HFF-Myc (cell line): ENCODE measurements at places on chromosomes 3 and 15.
A peak's percentile ranks its signal among the peaks of the same experiment; 100 is the strongest.

DNA sequence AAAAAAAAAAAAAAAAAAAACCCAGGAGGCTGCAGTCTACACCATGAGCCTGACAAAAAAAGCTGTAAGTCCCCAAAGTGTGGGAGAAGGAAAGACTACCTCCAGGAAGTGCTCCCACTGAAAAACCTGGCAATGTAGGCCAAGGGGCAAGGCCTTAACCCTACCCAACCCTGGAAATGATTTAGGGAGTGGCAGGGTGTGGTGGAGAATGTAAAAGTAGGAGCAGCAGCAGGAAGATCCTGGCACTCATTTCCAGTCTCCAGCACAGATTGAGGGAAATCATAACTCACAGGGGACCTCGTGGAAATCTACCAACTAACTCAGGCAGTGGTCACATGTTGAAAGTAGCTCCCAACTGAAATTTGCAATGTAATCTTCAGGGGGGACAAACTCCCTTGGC lies 839.5 kb downstream of the EPHA3 start:
- no peak for DNase-seq

GRCh38 chr3:143538577-143538981 lies 309.7 kb downstream of the SLC9A9 start:
- peak; percentile 53 for DNase-seq

DNA sequence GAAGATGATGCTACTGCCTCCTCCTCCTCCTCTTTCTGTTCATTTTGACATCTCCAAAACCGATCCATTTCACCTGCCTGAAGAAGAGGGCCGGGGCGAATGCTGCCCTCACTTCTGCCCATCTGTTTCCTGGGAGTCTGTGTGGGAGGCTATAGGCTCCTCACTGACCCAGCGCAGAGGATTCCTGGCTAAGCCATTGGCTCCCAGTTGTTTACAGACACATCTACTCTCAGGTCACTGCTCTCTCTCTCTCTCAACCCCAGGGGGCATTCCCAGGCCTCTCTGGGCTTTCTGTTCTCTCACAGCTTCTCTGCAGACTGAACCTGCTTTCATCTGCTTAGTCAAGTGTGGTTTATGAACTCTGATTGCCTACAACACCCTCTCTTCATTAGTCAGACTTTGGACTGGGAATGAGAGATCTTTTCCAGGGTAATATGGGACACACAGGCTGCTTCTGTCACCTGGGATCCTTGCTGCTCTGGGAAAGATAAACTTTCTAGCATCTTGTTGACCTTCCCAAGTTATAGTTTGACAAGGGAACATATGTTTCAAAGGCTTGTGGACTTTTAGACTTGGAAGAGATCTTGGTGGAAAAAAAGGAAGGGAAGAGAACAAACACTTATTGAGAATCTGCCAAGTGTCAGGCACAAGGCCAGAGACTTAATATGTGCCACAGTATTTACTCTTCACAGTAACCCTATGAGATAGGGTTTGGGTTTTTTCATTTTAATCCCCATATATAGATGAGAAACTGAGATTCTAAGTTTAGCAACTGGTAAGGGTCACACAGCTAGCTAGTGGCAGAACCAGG lies 30.2 kb upstream of the USP3 start:
- no peak for DNase-seq

- peak; percentile 52 for DNase-seq
Measured at GRCh38 chr3:142447852-142448823, at the start of gene XRN1. Gene XRN1, minus strand, starts transcription at chr3:142448037. Its CDS starts 93 bp downstream, at chr3:142447944.

DNA sequence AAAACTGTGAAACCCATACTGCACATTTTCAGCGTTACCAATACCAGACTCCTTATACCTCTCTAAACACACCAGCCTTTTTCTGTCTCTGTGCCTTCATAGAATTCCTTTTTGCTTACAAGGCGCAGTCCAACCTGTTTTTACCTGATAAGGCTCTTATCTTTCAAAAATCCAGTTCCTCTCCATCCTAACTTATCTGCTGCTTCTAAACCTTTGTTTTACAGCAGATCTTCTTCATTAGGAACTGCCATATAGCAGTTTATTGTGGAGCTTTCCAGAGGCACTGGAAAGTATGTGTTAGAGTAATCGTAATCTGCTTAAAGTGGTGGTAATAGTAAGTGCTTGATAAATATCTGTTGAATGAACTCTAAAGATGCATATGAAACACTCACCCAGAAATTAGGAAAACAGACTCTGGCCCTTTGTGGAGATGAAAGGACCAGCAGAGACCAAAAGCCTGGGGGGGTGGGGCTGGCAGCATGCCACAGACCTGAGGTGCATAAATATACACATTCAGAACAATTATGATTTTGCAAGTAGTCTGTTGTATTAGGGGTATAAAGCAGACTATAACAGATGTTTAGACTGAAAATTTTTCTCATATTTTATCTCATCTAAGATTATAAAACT lies 29.3 kb downstream of the PPP2R3A start:
- no peak for DNase-seq
